ENCODE measurements at places on chromosomes 6 and 20.

GRCh38 chr6:26086211-26086610 lies 1.0 kb upstream of the HFE start:
- no peak for DNase-seq

- no peak for DNase-seq
Measured at GRCh38 chr20:45461225-45461624, 8.3 kb upstream of the WFDC2 start.

DNA sequence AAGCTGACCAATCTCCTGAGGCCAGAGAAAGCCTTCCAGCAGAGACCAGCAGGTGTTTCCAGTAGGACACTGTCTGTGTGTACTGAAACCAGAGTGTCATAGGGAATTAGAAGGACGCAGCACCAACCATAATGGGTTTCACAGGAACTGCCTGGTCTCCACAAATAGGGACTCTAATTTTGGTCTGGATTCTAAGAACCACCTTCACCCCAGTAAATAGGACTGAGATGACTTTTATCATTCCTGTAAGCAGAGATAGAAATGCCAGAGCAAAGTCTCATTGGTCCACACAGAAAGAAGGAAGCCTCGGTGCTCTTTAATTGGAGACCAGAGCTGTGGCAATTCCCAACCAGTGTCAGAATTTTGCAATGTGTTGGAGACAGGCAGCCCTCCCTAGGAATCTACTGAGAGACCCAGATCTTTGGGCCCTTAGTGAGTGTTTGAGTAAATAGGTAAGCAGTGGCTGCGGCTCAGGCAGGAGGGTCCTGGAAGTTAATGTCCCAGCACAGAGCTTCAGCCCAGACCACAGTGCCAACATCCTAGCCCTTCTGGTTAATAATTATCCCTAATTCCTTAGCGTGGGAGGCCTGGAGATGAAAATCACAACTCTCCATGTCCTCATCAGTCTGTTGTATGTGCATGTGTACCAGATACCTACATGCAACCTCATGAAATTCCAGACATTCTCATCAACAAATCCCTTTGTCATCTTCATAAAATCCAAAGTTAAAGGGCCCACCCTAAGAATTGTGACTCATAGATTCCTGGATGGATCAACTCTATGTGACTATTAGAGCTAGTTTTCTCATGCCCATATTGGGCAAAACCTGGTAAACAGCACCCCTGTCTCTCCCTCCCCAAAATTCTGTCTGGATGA lies 81.2 kb downstream of the UNC5CL start:
- peak; percentile 17 for DNase-seq

DNA sequence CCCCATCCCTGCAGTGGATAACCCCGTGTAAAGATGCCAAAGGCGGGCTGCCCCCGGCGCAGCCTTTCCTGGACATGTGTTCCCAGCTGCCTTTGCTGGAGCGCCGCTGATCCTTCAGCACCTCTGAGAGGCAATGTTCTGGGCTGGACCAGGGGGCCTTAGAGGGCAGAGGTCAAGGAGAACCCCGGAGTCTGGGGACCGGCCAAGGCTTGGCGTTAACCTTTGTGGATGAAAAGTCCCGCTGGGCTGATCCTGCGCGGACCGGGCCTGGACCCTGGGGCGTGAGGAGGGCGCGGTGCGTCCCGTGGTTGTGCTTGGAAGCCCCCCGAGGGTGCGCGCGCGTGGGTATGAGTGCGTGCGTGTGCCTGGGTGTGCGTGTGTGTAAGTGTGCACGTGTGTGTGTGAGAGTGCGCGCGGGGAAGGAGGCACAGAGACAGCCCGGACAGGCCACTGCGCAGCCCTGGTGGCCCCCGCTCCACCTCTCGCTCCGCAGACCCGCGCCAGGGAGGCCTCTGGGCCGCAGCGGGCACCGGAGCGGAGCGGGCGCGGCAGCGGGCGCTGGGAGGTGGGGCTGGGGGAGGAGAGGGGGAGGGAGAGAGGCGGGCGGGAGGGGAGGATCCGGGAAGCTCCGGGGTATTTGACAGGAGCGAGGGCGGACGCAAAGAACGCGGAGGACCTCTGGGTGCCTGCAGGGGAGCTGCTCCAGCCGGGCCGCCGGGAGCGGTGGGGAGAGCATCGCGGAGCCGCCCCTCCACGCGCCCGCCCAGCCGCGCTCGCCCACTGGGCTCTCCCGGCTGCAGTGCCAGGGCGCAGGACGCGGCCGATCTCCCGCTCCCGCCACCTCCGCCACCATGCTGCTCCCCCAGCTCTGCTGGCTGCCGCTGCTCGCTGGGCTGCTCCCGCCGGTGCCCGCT lies at the start of gene SMOC2:
SMOC2 (plus strand) TSS at position 665 of the 914 bp plus-strand sequence; CDS start at position 852, 187 bp downstream.
- DNase-seq = no peak

DNA sequence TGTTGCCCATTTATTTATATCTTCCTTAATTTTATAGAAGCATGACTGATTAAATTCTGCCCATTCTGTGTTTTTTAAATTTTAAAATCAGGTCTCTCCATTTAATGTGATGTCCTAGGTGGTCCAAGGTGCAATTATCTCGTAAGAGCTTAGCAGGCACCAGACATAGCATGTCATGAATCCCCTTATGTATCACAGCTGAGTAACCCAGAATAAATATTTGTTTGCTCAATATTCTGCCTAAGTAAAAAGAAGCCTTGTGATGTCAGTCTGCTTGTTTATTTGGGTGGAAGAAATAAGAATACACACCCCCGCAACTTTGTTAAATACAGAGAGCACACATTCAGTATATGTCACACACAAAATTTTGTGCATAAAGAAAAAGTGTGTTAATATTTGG lies 211.3 kb downstream of the FARS2 start:
- no peak for DNase-seq

DNA sequence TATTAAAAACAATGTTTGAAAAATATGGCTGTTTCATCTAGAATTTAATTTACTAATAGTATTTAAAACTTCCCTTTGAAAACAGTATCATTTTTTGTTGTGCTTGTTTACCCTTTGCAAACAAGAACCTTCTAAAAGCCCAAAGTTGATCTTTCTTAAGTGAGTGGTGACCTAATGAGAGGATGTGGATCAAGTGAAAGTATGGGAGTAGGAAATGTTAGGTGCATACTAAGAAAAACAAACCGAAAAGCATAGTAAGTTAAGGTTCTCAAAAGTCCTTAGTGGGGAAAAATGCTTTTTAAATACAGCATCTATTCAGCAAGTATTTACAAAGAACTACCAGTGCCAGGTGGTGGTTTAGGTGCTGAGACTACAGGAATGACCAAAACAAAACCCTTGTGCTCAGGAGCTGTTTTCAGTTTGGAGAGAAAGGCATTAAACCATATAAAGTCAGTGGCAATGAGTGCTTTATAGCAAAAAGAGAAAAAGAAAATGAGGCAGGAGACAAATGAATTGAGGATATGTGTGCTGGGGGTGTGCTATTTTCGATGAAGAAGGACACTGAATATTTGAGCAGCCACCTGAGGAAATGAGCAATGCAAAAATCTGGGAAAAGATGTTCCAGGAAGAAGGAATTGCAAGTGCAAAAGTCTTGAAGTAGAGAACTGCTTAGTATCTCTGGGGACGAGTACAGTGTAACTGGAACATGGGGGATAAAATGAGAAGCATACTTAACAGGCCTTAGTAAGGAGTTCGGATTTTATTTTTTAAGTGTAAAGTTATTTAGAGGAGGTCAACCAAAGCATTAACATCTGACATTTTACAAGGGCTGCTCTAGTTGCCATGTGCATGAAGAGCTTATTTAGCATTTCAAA lies 24.0 kb downstream of the RNF146 start:
- DNase-seq = no peak

GRCh38 chr6:108575905-108576494 lies 15.3 kb downstream of the FOXO3 start:
- no peak for DNase-seq

DNA sequence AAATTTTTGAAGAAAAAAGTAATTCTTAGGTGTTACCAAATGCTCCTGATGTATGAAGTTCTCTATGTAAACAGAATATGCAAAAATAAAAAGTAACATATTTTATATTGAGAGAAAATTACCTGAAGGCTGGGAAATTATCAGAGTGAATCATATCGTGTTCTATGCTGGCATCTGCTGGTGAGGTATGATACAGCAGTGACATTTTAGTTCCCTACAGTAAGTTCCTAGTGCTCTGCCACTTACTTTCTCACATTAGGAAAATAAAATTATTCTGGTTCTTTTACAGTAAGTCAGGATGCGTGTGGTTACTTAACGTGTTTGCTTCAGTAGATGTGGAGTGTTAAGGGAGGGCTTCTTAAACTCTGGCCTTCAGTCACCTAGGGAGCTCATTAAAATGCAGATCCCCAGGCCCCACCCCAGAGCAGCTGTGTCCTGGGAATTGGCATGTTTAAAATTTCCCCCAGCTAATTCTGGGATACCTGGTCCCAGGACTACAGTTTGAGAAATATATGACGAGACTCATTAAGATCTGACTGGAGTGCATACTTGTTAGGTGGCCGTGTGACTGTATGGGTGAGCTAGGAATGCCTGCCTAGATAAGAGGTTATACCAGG lies 3.2 kb downstream of the ACTR5 start:
- no peak for DNase-seq

DNA sequence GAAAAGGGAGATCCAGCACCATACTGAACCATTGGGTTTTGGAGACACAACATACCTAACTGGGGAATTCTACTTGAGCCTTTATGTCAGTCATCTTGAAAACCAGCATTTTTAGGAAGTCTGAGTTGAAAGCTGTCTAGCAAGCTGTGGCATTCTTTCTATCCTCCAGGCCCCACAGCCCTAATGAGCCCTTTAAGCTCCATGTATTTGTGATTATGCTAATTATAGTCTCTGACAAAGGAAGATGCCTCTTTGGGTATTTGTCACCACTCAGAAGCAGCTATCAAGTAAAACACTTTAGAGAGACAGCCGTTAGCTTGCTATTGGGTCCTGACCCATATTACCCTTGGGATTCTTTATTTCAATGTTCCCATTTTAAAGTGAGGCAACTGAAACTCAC lies 159.5 kb upstream of the MANEA start:
- no peak for DNase-seq

GRCh38 chr20:49710971-49711666 lies 2.6 kb downstream of the B4GALT5 start:
- no peak for DNase-seq

- no peak for DNase-seq
Measured at GRCh38 chr6:40708049-40708448, 120.9 kb upstream of the LRFN2 start.

DNA sequence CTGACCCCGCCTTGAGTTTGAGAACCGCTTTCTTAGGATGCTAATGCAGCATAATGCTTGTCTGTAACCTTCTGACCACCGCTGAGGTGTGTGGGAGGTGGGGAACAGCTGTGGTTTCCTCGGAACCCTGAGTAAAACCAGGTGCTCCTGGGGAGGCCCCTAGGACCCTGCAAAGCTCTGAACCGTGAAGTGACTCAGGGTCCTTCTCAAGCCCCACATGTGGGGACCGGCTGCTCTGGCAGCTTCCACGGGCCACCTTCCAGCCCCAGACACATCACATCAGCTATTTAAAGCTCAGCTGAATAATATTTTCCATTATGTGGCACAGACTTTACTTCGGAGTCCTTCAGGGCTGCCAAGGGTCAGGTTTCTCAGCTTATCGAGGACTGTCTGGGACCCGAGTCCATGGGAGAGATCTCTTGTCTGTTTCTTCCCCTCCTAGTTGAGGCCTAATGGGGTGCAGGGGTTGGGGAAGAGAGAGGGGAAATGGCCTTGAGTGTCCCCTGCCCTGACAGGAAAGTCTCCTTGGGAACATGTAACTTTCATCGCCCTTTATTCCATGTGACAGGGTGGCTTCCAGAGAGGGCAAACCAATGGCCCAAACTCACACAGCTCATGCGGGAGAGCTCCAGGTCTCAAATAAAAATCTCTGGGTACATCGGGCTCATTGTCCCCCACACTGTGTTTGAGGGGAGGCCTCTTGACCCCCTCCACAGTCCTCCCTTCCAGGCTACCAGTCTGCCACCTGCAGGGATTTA lies 186.1 kb upstream of the SLC24A3 start:
- DNase-seq = no peak

GRCh38 chr6:155708100-155708499 lies 252.5 kb upstream of the NOX3 start:
- DNase-seq = no peak

GRCh38 chr6:119173249-119174084 lies 95.0 kb upstream of the FAM184A start:
- no peak for DNase-seq

GRCh38 chr6:43983191-43983590 lies 144.1 kb downstream of the MRPL14 start:
- no peak for DNase-seq

GRCh38 chr20:46555370-46555956 lies 5.0 kb upstream of the OCSTAMP start:
- no peak for DNase-seq

DNA sequence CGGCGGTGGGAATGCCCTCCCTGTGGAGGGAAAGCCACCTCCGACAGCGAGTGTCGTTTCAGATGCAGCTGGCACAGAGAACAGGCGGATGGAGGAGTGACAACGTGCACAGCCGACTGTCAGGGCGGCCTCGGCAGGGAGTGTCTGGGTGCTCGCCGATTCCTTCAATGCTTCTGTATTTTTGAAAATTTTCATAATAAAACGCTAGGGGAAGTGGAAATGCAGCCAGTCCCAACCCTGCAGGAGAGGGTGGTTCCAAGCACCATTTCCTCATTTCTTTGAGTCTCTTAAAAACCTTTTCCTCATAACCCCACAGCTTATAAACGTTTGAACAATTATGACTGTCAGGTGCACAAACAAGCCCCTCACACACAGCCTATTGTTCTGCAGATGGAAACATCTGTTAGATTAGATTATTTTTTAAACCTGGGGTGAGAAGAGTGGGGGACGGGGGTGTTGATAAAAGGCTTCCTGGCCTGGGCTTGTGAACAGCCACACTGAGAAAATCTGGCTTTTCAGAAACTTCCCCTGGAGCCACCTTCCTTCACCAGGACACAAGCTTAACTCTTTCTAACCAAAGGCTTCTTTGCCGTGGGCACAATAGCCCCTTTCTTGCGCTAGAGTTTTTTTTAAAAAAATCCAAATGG lies 228.9 kb downstream of the ANKRD60 start:
- no peak for DNase-seq

DNA sequence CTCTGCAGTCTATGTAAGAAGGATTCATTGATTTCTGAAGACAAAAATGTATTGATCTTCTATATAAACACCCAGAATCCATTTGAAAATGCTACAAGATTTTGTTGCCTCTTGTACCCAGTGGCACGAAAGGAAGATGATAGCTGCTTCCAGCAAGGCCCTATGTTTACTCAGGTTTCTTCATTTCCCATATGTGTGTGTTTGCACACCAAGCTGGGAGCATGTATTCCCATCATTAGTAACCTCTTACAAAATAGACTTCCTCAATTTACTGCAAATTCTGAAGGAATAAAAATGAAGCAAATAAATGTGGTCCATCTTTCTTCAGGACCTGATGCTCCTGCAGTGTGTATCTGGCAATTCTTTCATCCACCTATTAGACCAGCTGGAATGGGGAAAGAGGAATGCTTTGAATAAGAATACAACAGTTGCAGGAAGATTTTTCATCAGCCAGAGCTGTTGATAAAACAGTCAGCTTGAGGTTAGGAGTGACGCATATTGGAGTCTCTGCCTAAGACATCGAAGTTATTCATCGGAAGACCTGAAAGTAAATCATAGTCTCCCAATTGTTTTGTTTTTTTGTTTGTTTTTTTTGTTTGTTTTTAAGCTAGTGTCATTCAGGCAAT lies 132.3 kb downstream of the PDE7B start:
- no peak for DNase-seq

All from SW 1271 (cell line).